ENCODE measurements at places on chromosomes 4 and X. TPM values are rescaled to one million over a fixed set of nuclear protein-coding genes. Genes with fewer than 3 reads are reported as not detected.

The IL3RA gene
- total RNA-seq = 0.53 TPM

The DMD gene
- total RNA-seq = 18.5 TPM

The CMC4 gene
- total RNA-seq = 4.7 TPM

The SCD5 gene
- total RNA-seq = not detected

The MAGED4B gene
- total RNA-seq = 5.0 TPM

The TMPRSS11F gene
- not detected for total RNA-seq

The IDUA gene
- total RNA-seq = 24.7 TPM

The CRMP1 gene
- not detected for total RNA-seq

The HCFC1 gene
- total RNA-seq = 72.5 TPM

The PRDM5 gene
- total RNA-seq = not detected

The MAGEB17 gene
- not detected for total RNA-seq

The BLOC1S4 gene
- total RNA-seq = 19.8 TPM

The ADGRG4 gene
- total RNA-seq = not detected

The MAPK10 gene
- 0.20 TPM for total RNA-seq

The UGT2B10 gene
- total RNA-seq = not detected

The SYTL4 gene
- 0.20 TPM for total RNA-seq

The NMU gene
- total RNA-seq = not detected

The ADAMTS3 gene
- not detected for total RNA-seq

The KLHL5 gene
- 61.5 TPM for total RNA-seq

The UGT2B11 gene
- not detected for total RNA-seq

The NOA1 gene
- 25.0 TPM for total RNA-seq

The TMEM156 gene
- total RNA-seq = 26.0 TPM

The HEPH gene
- total RNA-seq = not detected

The AKAP17A gene
- 75.7 TPM for total RNA-seq

The PNMA6A gene
- 0.38 TPM for total RNA-seq

The GABRQ gene
- not detected for total RNA-seq

The EDA gene
- total RNA-seq = not detected

The BTC gene
- total RNA-seq = not detected

The FGFR3 gene
- 0.10 TPM for total RNA-seq

The ZBTB49 gene
- total RNA-seq = 11.6 TPM

The PROM1 gene
- total RNA-seq = not detected

The PRDM8 gene
- total RNA-seq = 9.0 TPM

The NSG1 gene
- not detected for total RNA-seq

The CT55 gene
- not detected for total RNA-seq

The PLK4 gene
- total RNA-seq = 3.8 TPM

The SHISA3 gene
- total RNA-seq = not detected

The SLC25A5 gene
- 321 TPM for total RNA-seq

The NUDT11 gene
- total RNA-seq = not detected

The ATP2B3 gene
- not detected for total RNA-seq

The UGT8 gene
- total RNA-seq = 20.0 TPM

The MAGED2 gene
- 44.0 TPM for total RNA-seq

The GAGE2A gene
- not detected for total RNA-seq

The EIF2S3 gene
- 281 TPM for total RNA-seq

The CLDN2 gene
- total RNA-seq = not detected

The ZNF711 gene
- 3.5 TPM for total RNA-seq

The SLC25A31 gene
- total RNA-seq = not detected

The PRSS12 gene
- total RNA-seq = not detected

The CDS1 gene
- not detected for total RNA-seq
